Nephron progenitor cell (in vitro differentiated cells): ENCODE measurements at places on chromosomes 16 and 17.

- peak; percentile 87 for DNase-seq
Measured at GRCh38 chr17:48023400-48024148, 14.0 kb downstream of the COPZ2 start.

- peak; percentile 64 for DNase-seq
Measured at GRCh38 chr16:28062847-28063521, 530 bp downstream of the GSG1L start.

DNA sequence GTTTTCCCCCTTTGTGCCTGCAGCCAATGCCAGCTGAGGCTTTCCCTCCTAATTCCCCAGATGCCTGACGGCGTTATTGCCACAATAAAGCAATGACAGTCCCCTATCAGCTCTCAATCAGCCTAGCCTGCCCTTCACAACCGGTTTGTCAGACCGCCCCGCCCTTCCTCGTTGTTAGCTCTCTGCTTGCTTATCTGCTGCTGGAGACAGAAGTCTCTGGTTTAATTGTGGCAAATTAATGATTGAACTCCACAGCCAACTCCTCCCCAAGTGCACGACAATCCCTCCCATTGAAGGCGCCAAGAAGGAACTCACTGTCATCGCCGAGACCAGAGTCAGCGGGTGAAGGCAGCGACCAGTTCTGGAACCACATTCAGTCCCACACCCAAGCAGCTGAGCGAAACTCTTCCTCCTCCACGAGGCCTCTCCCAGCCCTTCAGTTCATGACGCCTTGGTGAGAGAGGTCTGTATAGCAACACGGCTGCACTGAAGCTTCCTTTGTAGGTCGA lies 474.4 kb downstream of the SLC39A11 start:
- no peak for DNase-seq

DNA sequence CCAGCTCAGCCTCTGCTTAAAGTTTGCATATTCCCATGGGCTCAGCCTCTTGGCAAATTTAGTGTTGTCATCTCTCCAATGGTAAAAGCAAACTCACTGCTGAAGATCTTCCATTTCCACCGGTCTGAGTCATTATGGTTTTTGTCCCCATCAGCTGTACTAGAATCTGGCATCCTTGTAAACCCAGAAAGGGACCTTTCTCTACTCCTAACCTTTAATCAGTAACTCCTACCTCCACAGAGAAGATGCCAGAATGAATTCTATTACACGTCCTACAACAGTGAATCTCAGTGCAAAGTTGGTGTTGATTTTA lies 45.8 kb downstream of the ZNF652 start:
- DNase-seq = no peak

GRCh38 chr16:25066426-25066746 lies 45.2 kb upstream of the LCMT1 start:
- no peak for DNase-seq

DNA sequence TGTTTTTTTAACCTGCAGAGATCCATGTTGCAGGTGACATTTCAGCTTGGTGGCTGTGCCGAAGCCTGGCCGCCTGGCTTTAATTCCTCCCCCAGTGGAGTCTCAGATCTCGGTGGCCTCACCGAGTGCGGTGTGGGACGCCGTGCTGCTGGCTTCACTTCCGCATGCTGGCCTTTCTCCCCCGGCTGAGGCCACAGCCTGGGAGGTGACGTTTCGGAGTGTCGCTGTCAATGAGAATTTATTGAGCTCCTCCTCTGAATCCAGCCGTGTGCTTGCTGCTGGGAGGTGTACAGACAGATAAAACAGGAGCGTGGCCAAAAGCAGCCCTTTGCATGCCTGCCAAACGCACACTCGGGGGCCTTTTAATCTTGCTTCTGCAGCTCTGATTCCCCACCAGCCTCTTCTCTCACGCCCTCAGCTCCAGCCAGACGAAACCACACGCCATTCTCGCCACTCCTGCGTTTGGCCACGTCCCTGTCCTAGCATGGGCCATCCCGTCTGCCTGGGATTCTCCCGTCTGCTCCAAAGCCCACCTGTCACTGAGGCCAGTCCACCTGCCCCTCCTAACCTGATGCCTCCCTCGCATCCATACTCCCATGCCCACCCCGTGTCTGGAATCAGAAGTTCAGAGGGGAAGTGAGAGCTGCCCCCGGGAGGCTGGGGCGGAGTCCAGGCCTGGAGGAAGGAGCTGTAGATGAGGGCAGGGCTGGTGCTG lies 3.6 kb downstream of the GSE1 start:
- peak; percentile 68 for DNase-seq
